ENCODE measurements at places on chromosomes 4 and X.
A peak's percentile ranks its signal among the peaks of the same experiment; 100 is the strongest.

DNA sequence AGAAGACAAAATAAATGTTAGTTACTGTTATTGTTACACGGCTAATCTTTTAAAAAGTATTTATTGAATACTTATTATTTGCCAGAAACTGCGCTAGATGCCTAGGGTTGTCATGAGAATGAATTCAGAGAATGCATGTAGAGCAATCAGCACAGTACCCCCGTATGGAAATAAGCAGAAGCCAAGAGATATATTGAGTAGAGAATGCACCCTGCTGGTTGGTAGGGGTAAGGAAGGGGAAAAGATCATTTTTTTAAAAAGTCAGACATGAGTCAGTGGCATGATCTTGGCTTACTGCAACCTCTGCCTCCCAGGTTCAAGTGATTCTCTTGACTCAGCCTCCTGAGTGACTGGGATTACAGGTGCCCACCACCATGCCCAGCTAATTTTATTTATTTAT lies 13.1 kb upstream of the DRP2 start:
- DNase-seq = peak; percentile 58

DNA sequence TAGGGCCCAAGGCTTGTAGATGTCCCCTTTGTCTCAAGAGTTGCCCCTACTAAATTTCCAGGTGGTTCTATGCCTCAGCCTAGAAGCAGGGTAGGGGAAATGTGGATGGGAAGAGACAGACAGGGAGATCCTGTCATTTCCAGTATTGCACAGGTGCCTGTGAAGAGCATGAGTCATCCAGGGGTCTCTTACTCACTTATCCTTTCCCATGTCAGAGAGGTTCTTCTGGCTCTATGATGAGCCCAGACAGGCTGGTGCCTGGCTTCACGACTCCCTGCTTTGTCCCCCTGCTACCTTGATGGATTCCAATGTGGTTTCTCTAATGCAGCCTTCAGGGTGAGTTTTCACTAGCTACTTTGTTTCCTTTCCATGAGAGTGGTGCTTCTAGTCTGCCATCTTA lies 35.2 kb upstream of the DDX60 start:
- DNase-seq = no peak

- no peak for DNase-seq
Observed at GRCh38 chr4:107299646-107300045, 263.5 kb upstream of the DKK2 start.

GRCh38 chr4:159777689-159778088 lies 674.8 kb downstream of the RAPGEF2 start:
- DNase-seq = no peak

DNA sequence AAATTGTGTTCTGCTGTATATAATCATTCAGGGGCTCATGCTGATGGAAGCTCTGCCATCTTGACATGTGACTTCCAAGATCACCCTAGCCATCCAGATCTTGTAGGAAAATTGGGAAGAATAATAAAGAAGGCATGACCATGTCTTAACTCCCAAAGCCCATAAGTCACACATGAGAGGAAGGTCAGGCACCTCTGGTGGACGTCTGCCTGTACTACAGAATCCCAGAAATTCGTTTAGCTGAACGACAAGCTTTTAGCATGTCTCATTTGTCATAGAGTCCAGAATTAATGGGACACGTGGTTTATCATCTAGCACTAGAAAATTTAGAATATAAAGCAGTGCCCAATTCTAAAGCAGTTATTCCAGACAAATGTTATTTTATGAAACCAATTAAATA lies 212.7 kb downstream of the CENPC start:
- peak; percentile 27 for DNase-seq

DNA sequence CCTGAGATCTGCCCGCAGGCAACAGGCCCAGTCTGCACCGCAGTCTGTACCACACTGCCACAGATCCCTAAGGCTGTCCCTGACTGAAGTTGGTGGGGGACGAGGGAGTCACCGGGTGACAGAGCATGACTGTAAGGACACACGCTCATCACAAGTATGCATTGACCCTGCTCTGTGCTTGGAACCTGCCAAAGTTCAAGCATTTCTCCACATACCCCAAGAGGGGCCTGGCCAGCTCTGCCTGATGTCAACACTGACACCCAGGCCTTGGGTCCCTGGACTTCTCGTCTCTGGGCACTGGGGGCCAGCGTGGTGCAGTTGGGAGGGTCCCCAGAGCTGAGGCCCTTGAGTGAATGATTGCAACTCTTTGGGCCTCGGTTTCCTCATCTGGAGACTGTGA lies 7.9 kb downstream of the BLOC1S4 start:
- no peak for DNase-seq

GRCh38 chr4:88793475-88793874 lies 95.8 kb upstream of the NAP1L5 start:
- no peak for DNase-seq

GRCh38 chr4:107363125-107363524 lies 327.0 kb upstream of the DKK2 start:
- no peak for DNase-seq

GRCh38 chr4:124092101-124092500 lies 620.4 kb downstream of the ANKRD50 start:
- no peak for DNase-seq

DNA sequence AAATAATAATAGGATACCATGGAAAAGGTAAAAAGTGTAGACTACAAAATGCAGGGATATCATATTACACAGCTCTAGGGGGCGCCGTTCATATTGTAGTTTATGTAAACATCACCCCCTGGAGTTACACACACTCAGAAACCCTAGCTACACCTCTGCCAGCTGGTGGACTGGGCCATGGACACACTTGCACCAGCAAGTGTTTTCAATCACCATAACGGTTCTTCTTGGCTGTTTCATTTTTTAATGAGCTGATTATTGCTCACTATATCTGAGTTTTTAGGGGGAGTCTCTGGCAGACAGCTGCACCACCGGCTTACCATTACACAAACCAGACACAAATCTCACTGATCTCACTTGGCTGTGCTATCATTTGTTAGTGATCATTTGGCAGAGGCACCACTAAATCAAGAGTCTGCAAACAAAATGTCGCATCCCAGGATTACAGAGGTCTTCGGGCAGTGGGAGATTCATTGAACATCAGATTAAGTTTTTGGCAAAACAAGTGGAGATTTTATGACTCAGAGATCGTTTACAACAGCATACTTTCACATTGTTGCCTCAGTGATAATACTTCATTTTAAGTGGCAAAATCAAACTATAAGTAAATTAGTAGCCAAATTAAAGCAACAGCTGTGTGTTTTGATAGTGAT lies 185.7 kb downstream of the UNC5C start:
- peak; percentile 49 for DNase-seq

DNA sequence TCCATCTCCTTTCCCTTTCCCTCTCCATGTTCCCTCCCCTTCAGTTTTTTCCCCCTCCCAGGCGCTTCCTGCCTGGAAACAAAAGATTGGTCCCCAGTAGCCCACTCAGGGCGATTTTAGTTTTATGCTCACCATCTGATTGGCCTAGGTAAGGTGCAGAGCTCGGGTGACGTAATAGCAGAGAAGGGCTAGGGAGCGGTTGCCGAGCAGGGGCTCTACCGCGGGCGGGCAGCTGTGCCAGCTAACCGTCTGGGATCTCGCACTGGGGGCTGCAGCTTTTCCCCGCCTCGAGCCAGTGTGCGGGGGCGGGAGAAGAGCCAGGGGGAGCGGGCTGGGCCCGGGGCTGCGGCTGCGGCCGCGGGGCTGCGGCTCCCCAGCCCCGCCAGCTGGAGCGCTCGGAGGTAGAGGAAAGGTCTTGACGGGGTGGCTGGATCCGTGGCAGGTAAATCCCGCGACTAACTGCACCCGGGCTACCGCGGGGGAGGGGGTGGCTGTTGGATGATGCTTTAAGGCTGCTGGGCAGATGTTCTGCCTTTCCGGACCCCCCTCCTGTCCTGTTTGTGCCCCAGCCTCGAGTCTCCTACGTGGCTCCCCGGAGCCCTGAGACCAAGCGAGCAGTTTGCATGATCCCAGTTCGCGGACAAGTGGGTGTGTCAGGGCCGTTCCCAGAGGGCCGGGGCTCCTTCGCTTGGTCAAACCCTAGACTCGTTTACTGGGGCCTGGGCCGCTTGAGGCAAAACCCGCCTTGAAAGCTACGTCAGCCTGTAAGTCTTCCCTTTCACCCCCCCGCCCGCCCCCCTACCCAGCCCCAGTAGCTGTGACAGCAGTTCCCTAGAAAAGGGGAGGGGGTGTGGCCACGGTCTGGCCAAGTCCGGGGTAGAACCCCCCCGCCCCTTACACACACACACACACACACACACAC lies at the start of gene PAK3:
PAK3 (plus strand) TSS at position 218 of the 922 bp plus-strand sequence. CDS start 26,913 bp downstream, outside the sequence.
- peak; percentile 57 for DNase-seq

- no peak for DNase-seq
Observed at GRCh38 chr4:56475917-56476316, 8.5 kb downstream of the SRP72 start.

GRCh38 chr4:69321153-69321729 lies 41.0 kb downstream of the UGT2B28 start:
- no peak for DNase-seq

GRCh38 chr4:165654556-165654955 lies 218.5 kb upstream of the TLL1 start:
- DNase-seq = no peak

DNA sequence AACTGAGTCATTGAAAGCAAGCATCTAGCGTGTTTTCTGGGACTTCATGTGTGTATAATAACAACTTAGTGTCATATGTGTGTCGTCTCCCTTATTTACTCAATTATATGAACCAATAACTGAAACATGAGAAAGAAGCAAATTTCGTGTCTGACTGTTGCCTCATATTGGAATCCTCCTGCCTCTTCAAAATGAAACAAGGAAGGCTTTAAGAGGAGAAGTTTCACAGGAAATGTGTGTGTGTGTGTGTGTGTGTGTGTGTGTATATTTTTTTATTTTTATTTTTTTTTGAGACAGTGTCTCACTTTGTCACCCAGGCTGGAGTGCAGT lies 145.8 kb upstream of the SFRP2 start:
- peak; percentile 5 for DNase-seq

- no peak for DNase-seq
Observed at GRCh38 chrX:100477958-100478357, 67.9 kb upstream of the PCDH19 start.

GRCh38 chr4:15031993-15032675 lies 29.9 kb downstream of the CPEB2 start:
- peak; percentile 28 for DNase-seq

DNA sequence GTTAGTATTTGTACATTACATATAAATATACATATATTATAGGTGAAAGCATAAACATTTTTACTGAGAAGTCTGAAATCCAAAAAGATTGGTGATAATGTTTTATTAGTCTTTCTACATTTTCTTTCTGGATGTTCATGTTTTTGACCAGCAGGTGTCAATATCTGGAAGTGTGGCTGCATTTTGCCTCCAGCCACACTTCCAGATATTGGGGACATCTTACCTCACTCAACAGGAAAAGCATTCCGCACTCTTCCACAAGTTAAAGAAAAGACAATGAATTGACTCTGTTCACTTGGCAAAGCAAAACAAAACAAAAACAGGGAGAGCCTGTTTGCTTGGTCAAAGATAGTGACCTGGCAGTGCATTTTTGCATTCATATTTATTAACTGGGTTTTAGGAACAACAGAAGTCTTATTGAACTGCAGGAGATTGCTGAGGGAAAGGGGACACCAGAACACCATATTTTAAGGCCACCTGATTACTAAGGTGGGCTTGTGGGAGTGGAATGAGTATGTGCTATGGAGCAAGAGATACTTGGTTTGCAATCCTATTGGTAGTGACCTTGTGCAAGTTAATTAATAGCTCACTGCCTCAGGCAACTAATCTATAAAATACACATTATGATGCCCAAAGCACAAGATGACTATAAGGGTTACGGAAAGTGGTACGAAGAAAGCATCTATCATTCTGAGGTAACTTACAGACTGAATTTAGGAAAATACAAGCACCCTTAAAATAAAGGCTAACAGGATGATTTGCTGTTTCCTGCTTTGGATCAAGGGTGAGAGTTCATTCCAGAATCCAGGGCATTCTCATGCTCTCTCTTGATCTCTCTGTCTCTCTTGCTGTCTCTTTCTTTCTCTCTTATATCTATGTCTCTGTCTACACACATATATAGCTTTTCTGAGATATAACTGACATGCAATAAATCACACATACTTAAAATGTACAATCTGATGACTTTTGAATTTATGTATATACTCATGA lies 389.9 kb upstream of the EMCN start:
- DNase-seq = peak; percentile 43

GRCh38 chr4:121057466-121057922 lies 14.8 kb downstream of the NDNF start:
- no peak for DNase-seq

DNA sequence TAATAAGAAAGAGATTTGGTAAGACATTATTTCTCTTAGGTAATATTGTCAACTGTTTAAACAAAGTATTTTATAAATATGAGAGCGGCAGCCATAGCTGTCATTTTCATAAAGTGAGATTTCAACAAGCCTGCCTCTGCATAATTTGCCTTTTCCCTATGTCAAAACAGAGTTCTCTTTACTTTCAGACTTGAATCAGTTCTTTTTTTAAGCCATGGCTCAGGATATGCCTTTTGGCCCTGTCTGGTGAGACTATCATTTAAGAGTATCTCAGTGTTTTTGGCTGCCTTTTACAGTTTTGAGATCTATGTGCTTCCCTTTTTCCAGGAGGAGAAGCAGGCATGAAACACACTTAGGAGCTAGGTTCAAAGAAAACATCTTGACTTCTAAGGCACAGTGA lies 7.5 kb upstream of the GUCY1A1 start:
- no peak for DNase-seq

GRCh38 chrX:153065389-153065788 lies 6.9 kb upstream of the PNMA6A start:
- no peak for DNase-seq

DNA sequence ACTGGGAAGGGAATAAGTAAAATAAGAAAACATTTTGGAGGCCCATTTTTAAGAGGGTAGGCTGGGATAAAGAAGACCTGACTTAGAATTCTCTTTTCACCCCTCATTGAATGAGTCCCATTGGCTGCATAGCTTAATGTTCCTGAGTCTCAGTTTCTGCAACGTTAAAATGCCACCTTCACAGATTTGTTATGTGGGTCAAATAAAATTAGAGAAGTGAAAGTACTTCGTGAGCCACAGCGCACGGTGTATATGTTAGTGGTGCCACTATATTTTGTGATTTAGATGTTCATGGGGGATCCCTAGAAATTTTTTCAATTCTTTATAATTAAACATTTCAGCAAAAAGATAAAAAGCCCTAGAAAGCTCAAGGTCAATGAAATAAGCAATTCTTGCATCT lies 109.2 kb upstream of the HS3ST1 start:
- DNase-seq = no peak

DNA sequence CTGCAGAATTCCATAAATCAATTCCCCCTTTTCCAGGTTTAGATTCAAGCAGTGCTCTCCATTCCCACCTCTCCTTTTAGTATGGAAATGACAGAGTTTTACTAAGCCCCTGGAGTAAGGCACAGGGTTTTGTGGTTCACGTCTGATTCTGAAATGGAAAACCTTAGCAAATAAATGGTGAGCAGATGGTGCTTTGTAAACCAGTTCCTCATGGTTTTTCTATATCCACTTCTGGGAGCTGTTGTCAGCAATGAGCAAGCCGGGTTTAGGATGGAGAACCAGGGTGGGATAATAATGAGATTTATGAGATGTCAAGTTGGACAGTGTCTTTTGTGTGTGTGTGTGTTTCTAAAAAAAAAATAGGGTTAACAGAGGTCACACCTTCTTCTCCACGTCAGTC lies 113.8 kb upstream of the RBPJ start:
- DNase-seq = no peak

GRCh38 chrX:49761481-49761880 lies 65.7 kb upstream of the PAGE1 start:
- peak; percentile 12 for DNase-seq
